Nucleus accumbens (tissue), 56 donors: ENCODE measurements at places on chromosomes 5 and 9.
A peak's percentile ranks its signal among the peaks of the same experiment; 100 is the strongest.

DNA sequence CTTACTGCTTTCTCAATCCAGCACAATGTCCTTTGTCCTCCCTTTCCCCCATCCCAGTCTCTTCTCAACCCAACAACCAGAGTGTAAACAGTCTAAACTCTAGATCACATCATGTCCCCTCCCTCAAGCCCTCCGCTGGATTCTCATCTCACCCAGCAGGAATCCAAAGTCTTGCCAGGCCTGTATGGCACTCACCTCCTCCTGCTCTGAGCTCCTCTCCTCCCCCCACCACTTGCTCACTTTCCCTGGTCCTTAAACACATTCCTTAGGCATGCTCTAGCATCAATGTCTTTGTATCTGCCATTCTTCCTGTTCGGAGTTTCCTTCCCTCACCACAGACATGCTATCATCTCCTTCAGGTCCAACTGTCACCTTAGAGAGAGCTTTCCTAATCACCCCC is 78.8 kb downstream of the NIPSNAP3B start:
- no peak for DNase-seq

GRCh38 chr9:4168526-4168925 is 131.3 kb downstream of the GLIS3 start:
- no peak for DNase-seq

GRCh38 chr5:22844636-22845035 is 8.5 kb downstream of the CDH12 start:
- no peak for DNase-seq

DNA sequence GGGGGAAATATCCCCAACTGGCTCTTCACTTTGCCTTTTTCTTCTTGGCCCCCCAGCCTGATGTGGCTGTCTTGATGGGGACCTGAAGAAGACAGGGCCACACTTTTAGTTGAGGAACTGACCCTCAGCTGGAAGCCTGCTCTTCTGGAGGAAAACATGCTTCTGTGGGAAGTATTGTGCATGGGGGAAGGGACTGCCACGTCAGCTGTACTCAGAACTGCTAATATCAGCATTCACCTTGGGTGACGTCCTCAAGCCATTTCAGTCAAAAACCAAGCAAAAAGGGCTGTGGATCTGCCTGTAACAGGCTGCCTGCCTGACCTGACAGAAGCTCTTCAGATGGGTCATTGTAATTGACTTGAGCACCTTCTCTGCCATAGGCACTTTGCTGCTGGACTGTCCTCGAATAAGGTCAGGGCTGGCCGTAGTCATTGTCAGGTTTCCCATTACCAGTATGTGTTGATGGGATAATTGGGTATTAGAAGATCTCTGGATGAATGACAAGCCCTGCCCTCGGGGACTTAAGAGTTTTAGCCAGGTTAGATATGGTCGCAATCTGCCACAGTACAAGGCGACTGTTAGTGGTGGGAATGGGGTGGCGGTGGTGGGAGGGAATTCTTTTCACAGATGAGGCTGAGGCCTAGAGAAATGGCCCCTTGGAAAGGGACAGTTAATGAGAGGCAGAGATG is 10.4 kb downstream of the RAI14 start:
- DNase-seq: no peak

DNA sequence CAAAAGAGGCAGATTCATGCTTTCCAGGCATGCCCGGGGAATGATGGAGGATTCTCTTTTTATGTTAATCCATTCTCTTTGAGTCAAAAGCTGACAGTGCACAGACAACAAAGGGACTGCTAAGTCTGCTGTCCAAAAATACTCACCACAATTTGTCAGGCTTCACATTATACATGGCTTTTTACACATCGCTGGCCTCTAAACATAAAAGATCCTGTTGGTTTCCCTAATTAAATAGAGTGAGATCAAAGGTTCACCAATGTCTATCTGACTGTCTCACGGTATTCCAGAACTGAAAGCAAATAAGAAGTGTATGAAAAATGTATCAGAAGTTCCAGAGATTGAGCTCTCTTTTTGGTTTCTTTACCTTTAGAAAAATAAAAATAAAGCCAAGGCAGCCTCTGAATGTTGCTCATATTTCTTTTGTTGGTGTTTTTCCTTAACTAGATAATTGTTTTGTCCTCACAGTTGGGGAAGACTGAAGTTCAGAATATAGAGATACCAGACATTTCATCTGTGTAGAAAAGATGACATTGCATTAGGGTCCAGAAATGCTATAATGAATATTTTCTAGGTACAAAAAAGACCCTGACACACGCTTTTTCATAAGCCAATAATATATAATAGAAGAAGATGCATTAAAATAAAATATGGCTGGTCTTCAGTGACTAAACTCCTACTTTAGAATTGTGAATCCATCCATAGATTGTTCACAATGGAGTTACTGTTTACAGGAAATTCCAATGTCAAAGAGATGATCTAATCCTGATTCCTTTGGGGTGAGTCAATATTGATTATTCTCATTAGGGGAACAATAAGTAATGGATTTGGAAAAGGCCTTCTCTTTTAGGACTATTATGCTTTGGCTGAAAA is 688.2 kb upstream of the CDH6 start:
- DNase-seq: no peak

DNA sequence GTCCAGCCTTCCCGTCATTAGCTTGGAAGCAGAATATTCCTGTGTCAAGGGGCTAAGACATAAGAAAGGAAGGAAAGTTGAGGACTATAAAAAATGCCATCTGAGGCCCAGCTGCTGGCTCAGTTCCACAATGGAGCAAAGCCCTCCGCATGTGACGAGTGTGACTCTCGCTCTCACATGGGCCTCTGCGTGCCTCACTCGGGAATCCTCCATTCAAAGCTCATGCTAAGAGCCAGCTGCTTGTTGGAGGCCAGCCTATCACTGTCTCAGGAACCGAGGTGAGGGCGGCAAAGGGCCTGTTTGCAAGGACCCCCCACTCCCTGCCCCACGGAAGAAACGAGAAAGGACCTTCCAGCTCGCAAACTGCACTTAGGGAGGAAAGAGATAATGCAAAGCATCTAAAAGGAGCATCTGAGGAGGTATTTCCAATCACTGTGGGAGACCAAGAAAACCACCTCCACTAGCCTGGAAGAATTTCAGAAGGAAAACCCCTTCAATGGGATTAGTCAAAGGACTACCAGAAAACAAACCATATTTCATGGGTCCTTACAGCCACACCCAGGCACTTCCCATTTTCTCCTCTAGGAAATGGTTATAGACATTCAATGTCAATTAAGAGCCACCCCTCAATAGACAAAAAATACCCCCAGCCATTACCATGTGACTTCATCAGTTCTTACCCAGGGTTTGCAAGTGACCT is 95.3 kb downstream of the PRRT1B start:
- no peak for DNase-seq

DNA sequence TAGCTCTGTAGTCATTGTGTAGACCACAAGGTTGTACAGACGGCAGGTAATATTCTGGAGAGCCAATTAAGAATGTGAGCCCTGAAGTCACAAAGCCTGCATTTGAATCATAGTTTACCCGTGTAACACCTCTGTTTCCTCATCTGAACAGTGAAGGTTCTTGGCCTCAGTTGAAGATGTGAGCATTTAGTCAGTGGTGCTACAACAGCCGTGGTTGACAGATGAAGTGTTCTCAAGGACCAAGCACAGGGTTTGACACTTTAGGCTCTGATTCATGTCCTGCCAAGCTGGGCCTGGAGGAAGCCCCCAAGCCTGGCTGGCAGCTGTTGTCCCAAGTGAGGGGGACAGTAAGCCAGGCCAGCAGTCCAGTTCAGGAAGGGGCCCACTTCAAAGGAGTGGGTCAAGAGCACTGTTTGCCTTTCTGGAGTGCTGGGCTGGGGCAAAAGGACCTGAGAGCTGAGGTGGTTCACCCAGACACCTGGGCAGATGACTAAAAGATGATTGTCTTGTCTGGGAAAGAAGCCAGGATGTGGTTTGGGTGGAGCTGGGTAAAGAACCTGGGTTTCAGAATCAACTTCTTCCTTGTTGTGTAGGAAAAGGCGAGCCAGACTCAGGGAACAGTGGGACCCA is 20.7 kb downstream of the FAXDC2 start:
- no peak for DNase-seq

DNA sequence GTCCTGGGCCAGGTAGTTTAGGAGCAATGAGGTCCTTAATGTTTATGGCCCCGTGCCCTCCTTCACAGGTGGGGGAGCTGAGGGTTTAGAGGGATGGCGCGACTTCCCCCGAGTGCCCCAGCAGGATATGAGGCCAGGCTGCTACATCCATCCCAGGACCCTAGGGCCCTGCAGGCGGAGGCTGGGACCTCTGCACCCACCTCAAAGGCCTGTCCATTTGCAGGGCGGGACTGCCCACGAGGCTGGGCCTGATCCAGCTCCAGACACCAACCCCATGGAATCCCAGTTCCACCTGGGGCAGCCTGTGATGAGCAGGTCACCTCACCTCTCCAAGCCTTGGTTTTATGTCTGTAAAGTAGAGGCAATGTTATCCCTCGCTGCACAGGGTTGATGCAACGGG is 142.1 kb downstream of the RXRA start:
- DNase-seq: no peak

DNA sequence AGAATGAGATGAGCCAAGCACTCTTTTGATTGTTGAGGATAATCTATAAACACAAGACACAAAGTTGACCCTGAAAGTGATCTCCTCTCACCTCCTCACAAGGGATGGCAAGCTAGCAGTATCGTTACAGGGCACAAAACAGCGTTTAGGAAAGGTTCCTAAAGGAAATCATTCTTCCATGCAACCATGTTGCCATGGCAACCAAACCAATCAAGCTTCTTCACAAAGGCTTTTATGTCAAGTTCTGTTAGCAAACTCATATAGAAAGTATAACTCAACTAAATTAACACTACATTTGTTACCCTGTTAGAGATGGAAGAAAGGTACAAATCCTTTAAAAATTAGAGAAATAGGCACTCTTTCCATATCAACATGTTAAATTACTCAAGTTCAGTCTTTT is 1016.8 kb upstream of the DMAC1 start:
- no peak for DNase-seq

- no peak for DNase-seq
Measured at GRCh38 chr5:123164054-123164453, 75.0 kb downstream of the PRDM6 start.

- no peak for DNase-seq
Measured at GRCh38 chr9:70444904-70445303, 30.4 kb upstream of the KLF9 start.

- DNase-seq: no peak
Measured at GRCh38 chr5:7245121-7245651, 150.8 kb upstream of the ADCY2 start.

DNA sequence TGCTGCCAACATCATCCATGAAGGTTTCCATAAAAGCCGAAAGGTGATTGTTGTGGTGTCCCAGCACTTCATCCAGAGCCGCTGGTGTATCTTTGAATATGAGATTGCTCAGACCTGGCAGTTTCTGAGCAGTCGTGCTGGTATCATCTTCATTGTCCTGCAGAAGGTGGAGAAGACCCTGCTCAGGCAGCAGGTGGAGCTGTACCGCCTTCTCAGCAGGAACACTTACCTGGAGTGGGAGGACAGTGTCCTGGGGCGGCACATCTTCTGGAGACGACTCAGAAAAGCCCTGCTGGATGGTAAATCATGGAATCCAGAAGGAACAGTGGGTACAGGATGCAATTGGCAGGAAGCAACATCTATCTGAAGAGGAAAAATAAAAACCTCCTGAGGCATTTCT is 10.1 kb downstream of the TLR4 start:
- DNase-seq: no peak

GRCh38 chr9:98230789-98231188 is 24.7 kb downstream of the TBC1D2 start:
- DNase-seq: no peak

- no peak for DNase-seq
Measured at GRCh38 chr9:3397766-3398165, 128.0 kb downstream of the RFX3 start.

GRCh38 chr9:104993291-104993963 is 65.5 kb upstream of the ABCA1 start:
- DNase-seq: peak; percentile 49

- DNase-seq: no peak
Measured at GRCh38 chr5:17431272-17432050, 66.6 kb upstream of the TAF11L2 start.

DNA sequence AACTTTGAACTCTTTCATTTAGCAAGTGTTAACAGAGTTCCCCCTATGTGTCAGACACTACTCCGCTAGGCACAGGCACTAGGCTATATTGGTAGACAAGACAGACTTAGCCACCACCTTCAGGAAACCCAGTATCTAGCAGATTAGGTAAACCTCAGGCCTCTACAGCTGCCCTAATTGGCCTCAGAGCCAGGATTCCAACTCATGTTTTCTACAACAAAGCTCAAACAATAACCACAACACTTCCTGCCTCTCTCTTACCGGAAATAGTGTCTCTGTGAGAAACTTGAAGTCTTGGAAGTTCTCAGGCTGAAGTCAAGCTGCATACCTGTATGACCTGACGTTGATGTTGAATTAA is 116.6 kb upstream of the SLC44A1 start:
- no peak for DNase-seq

DNA sequence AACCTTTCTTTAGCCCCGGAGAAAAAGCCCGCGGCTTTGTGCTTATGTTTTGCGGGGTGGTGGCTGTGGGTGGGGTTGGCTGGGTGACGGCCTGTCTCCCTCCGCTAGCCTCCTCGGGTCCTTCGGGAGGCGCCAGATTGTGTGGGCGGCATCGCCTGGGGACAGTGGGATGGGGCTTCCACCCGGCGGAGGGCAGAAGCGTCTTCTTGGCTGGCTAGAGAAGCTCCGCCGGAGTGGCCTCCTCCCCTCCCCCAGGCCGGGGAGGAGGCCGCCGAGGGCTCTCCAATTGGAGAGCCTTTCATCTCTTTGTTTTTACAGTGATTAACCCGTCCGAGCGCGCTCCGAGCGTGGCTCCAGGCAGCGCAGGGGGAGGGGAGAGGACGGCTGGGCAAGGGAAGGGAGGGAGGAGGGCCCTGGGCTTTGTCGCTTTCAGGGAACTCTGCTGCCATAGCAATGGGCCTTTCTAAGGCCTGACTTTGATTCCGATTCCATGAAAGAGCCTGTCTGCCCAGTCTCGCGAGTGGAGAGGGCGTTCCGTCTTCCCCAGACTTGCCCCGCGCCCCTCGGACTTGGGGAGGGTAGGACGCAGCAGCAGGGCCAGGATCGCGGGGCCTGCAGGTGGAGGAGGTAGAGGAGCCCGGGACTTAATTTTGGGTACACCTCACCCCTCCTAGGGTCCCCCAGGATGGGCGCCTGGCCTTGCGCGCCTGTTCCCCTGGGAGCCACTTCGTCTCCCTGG is 36.7 kb upstream of the TIFAB start:
- peak; percentile 11 for DNase-seq

GRCh38 chr5:16754601-16755000 is 137.8 kb upstream of the RETREG1 start:
- DNase-seq: no peak

DNA sequence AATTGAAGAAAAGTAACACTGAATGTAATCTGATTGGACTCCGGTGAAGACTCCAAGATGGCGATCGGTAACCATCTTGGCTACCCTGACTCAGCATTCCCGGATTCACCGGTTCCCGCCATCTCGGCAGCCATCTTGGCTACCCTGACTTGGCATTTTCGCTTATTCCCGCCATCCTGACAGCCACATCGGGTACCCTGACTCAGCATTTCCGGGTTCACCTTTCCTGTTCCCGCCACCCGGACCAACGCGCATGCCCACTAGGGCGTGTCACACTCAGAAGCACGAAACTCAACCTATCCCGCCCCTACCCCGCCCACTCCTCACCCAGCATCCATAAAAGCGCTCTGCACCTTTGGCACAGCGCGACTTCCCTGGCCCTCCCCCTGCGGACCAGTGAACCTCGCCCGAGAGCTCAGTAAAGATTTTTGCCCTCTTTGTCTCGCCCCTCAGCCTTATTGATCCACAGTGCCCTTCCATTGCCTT is 17.2 kb downstream of the SPTLC1 start:
- DNase-seq: peak; percentile 71
